ENCODE measurements at places on chromosomes 1 and 21.

- DNase-seq, result no peak
Measured at GRCh38 chr21:46550116-46550941, 54.6 kb downstream of the S100B start.

GRCh38 chr1:200438911-200439310 lies 29.1 kb upstream of the ZNF281 start:
- DNase-seq, result no peak

GRCh38 chr1:75908717-75909152 lies 23.5 kb downstream of the ASB17 start:
- DNase-seq, result peak; percentile 54

DNA sequence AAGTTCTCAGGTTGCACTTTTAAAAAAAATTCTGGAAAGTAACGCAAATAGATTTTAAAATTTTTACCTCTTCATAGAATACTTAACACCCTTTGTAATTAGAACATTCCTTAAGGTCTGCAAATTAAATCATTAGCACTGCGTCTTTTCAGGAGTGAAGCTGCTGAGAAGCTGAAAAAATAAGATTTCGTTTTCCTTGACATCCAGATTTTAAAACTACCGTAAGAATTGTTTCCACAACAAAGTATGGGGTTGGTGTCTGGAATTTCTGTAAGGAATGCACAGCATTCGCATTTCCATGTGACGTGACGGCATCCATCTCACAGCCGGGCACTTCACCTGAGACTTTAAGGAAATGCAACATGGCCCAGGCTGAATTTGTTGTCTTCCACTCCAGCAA lies 76.3 kb upstream of the COX20 start:
- no peak for DNase-seq

GRCh38 chr1:50265790-50266314 lies 157.1 kb downstream of the ELAVL4 start:
- DNase-seq, result no peak

DNA sequence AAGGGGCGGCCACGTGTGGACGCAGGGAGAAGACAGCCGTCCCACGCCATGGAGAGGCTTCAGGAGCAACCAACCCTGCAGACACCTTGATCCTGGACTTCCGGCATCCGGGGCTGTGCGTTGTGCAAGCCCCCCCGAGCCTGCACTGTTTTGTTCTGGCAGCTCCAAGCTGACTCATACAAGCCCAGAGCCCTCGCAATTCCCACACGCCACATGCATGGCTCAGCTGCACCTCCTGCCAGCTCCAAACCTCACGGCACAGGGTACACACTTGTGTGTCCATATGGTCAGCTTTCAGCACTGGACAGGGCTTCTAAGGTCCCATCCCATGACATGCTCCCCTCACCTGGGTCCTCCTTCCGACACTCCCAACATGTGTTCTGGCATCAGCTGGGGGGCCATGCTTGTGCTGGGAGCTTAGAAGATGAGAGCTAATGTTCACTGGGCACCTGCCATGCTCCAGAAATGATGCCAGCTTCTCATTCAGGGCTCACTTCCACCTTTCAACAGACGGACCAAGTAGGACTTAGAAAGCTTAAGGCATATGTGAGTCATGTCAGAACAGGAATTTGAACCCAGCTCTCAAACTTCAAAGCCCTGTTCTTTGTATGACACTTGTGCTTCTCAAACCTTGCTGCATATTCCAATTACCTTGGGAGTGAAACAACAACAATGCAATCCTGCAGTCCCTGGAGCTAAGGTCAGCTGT lies 137.3 kb downstream of the PGBD5 start:
- DNase-seq, result no peak

DNA sequence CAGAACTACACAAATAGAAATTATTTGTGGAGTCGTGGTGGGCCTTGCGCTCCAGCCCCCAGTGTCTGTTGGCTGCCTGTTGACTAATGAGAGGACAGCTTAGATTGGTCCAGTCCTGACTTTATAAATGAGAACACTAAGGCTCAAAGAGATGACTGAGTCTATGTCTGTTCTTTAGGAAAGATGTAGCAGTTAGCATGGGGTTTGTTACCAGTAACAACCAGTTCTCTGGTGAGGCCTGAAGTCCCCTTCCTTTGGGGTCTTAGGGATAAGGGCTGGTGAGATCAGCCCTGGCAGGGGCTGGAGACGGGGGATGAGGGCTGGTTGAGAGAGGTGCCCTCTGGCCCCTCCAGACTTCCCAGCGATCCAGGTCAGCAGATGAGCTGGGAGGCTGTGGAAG lies 9.1 kb downstream of the TOR3A start:
- DNase-seq, result no peak

DNA sequence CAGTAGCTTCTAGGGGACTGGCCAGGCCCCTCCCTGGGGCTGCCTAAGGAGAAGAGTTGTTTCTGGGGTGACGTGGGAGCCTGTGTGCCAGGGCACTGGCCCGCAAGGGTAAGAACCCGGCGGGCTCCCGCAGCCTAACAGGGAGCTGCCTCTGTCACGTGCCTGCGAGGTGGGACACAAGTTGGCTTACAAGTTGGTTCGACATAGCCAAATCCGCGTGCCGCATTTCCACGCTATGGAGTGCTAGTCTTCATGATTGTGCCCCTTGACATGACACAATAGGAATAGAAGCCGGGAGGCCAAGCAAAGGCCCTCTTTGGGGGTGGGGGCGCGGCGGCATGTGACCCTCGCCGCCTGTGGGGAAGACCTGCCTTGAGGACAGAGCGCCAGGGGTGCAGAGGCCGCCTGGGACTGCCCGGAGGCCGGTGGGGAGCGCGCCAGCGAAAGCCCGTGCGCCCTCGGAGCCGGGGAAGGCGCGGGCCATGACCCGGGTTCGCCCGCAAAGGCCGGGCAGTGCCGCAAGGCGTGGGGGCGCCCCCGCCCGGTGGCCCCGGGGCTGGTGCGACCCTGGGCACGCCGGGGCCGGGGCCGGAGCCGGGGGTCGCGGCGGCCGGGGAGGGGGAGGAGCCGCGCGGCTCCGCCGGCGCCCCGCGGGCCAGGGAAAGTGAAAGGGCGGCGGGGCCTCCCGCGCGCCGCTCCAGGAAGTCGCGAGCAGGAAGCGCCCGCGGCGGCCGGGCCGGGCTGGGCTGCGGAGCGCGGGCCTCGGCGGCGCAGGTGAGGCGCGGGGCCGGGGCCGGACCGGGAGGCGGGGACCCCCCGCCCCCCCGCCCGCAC lies at the start of gene SLC37A1:
SLC37A1 (plus strand) TSS at position 702 of the 834 bp plus-strand sequence. CDS start 4,603 bp downstream, outside the sequence.
- DNase-seq, result peak; percentile 42

GRCh38 chr1:151007853-151008243 lies 401 bp upstream of the PRUNE1 start:
- DNase-seq, result no peak

DNA sequence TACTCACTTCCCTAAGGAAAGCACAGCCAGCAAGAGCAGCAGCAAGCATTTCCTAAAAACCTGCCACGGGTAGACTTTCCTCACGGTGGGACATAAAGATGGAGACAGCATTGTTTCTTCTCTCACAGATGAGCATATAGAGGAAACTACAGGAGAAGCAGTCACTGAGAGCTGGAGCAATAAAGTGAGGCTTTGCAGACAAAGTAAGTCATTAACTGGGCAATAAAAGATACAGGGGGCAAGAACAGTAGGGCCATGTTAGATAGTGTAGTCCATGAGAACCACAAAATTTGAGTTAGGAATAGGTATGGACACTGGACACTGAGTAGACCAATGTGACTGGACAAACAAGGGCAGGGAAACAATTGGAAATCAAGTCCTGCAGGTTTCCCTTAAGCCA lies 240.1 kb upstream of the NFIA start:
- DNase-seq, result no peak

DNA sequence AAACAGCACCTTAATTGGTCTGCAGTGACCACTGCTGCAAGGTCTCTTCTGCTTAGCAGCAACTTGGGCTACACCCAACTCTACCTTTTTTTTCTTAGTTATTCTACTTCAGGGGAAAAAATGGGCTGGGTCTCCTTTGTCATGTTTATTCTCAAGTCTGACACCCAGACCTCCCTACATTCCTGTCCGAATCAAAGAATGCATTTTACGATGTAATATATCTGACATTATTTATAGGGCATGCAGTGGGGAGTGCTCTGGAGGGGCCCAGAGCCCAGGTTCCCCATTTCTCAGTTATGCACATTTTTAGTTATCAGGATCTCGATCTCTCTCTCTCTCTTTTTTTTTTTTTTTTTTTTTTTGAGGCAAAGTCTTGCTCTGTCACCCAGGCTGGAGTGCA lies 50.5 kb downstream of the OPTC start:
- peak; percentile 36 for DNase-seq

GRCh38 chr1:224064150-224064549 lies 49.8 kb upstream of the FBXO28 start:
- DNase-seq, result no peak

DNA sequence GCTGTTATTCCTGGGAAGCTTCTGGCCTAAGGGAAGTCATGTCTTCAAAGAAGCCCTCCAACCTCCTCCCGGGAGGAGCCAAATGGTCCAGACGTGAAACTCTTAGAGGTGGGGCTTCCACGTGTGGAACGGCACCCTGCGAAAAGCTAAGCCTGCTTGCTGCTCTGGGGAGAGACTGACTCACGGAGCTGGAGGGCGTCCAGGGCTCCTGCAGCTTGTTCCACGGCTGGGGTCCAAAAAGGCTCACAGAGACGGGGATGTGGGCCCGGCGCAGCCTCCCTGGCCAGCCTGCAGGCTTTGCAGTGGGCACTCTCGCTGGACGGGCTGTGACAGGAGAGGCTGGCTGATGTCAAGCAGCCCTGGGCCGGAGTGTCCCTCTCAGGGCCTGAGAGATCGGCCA lies 105.1 kb downstream of the COLGALT2 start:
- no peak for DNase-seq

GRCh38 chr1:44616284-44616990 lies 57.8 kb downstream of the TMEM53 start:
- no peak for DNase-seq

DNA sequence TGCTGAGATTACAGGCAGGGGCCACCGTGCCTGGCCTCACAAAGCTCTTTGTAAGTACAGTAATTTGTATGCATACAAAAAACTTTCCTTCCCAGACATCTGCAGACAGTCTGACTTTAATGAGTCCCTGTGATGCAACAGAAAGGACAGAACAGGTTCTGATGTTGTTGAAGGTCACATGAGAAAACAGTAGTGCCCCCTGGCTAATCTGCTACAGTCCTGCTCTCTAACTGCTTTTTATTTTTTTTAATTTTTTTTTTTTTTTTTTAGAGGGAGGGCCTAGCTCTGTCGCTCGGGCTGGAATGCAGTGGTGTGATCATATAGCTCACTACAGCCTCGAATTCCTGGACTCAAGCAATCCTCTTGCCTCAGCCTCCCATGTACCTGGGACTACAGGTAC lies 36.7 kb downstream of the ACBD3 start:
- peak; percentile 41 for DNase-seq

DNA sequence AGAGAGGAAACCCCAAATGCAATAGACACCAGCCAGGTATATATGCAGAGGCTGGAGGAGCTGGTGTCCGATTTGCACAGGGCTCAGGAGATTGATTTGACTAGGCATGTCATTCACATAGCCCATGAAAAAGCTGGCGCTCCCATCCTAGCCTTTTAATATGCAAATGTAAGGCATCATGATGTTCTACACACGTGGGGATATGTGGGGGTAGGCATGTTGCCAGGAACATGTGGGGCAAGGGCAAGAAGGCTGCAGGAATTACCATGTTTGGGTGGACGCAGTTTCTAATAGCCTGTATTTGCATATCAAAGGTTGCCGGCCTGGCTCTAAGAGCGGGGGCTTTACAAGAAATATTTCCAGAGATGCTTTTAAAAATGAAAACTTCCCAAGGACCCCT lies 11.7 kb upstream of the SH3GLB1 start:
- DNase-seq, result no peak

DNA sequence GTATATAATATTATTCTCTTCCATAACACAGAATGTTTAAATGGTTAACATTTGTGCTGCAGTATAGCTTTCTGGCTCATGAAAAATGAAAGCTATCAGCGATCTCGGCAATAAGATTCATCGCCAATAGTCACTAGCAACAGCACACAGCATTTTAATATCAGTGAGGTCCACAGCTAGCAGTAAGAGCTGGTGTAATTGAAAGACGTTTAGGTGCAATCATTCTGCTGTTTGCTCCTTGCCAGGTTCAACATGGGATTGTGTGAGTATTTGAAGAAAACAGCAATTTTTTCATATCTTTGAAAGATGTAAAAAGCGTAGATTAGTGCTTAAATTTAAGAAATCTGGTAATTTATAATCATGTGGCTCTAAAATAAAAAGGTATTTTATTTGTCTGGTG lies 20.1 kb downstream of the PRKACB start:
- no peak for DNase-seq

- no peak for DNase-seq
Measured at GRCh38 chr1:32917521-32917920, 16.3 kb upstream of the TMEM54 start.

DNA sequence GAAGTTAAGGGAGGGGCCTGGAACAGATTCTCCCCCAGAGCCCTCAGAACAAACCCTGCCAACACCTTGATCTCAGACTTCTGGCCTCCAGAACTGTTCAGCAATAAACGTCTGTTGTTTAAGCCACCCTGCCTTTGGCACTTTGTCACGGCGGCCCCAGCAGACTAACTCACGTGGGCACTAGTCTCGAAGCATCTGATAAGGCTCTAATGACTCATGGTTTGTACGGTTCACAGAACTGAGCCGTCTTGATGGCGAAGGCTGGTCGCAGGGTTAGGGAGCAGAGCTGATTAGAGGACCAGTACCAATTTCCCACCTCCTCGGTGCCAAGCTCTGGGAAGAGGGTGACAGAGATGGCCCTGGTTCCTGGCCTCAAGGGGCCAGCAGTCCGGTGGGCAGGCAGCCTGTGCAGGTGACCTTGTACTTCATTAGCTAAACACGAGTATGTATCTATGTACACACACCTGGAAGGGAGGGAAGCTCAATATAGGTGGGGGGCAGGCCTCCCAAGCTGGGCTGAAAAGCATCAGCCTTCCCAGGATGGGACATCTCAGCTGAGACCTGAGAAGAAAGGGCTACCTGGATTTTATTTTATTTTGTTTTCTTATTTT lies 112.8 kb downstream of the MRPS6 start:
- peak; percentile 67 for DNase-seq

DNA sequence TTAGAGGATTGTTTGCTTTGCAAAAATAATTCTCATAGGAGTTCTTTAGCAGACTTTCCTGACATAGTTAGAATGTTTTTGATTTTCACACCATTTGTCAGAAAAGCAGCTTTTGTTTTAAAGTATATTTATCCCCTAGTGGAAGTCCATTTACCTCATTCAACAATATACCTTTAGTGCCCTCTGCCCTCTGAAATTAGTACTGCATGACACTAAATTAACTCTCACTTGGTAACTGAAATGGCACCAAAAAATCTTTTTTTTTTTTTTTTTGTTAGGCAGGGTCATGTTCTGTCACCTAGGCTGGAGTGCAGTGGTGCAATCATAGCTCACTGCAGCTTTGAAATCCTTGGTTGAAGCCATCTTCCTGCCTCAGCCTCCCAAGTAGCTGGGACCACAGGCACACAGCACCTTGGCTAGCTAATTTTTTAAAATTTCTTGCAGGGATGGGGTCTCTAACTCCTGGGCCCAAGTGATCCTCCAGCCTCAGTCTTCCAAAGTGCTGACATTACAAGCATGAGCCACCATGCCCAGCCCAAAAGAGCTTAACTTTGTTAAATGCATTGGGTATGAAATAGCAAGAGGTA lies 13.6 kb downstream of the LRRC42 start:
- DNase-seq, result peak; percentile 75
